Fibroblast of pulmonary artery (primary cell): ENCODE measurements at places on chromosomes 11 and 22.

DNA sequence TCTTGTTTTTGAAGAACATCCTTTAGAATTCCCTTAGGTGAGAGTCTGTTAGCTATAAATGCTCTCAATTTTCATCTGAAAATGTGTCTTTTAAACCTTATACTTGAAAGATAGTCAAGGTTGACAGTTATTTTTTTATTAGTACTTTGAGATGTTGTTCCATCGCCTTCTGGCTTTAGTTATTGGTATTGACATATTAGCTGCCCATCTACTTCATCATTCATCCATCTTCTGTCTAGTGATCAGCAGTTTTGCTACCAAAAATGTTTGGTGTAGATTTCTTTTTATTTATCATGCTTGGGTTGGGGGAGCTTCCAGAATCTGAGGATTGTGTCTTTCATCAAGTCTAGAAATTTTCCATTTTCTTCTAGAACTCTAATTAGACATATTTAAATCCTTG, 3.3 kb upstream of the CD6 start:
- no peak for DNase-seq

- no peak for DNase-seq
These were observed 15.0 kb upstream of the RHOD start for GRCh38 chr11:67041602-67042001.

DNA sequence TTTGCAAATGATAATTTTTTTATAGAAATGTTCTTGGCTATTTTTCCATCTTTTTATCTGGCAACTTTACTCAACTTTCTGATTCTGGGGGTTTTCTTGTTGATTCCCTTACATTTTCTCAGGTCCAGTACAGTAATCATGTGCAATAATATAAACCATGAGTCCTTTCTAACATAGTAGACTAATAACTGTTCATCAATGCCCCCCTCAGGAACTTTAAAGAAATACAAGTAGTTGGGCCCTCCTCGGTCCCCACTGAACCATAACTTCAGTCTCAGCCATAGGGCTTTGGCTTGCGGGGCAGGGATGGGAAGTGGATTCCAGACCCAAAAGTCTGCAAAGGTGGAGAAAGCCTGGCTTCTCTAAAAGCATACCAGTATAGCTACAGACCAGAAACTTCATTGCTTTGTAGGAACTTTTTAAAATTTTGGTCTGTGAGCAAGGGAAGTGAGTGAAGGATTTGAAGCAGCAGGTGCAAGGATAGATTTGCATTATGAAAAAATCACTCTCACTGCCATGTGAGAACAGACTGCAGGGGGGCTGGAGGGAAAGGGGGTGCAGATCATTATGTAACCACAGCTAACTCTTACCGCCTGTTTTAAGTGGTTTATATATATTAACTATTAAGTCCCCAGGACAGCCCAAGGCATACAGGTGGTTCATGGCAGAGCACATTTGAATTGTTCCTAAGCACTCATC, 10.4 kb upstream of the TUB start:
- peak; percentile 62 for DNase-seq

- DNase-seq = no peak
These were observed 7.0 kb downstream of the CD3E start for GRCh38 chr11:118311518-118311917.

DNA sequence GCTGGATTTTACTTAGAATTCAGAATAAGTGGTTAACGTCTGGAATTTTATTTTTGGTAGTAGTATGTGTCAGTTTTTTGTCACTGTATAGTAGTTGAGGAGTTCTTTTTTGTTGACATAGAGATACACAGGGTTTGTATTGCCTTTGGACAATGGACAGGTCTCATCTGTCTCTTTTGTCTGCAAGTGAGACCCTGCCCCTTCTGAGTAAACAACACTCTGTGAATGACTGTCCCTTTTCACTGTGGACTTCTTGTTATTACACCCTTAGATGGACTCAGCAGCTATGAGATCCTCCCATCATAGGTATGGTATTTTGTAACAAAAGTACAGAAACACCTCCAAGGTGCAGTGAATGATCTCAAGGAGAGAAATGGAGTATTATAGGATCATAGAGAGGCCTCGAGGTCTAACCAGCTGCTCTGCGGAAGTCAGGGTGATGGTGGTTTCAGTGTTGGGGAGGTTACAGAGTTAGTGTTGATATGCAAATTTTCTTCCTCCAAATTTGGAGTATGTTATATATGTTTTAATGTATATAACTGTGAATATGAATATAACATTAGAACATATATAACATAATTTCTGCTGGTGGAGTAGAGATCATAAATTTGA, 7.8 kb downstream of the PPP6R3 start:
- no peak for DNase-seq

DNA sequence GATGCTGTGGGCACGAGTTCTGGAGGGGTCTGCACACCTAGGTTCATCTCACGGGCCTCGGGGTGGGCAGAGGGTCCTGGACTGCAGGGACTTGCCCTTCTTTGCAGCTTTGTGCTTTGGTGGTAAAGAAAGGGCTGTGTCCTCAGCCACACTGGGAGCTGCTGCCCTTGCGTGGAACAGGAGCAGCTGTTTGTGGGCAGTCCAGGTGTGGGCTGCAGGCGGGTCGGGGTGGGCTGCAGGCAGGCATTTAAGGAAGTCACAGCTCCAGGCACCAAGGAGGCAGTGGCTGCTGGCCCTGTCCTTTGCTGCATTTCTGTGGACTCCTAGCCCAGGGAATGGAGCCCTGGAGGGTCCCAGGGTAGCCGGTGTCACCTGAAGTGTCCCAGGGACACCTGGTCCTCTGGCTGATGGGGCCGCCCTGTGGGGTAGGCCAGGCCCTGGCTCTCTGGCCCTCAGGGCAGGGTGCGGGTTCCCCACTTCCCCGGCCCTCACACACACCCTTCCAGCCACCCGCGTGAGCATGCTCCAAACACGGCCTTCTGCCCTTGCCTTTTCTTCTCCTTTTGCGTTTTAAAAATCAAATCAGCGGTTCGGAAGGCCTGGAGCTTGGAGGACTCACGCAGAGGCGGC, 1240.3 kb downstream of the BRD1 start:
- DNase-seq = no peak

DNA sequence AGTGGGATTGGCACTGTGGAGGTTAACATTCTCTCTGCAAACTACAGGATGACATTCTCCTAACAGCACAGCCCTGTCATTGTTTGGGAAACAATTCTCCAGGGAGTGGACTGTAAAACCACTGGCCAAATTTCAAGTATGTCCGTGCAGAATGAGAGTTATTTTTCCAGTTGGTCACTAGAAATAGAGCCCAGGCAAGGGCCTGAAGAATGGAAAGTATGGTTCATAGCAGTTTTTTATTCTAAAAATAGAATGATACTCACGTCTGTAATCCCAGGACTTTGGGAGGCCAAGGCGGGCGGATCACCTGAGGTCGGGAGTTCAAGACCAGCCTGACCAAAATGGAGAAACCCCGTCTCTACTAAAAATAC, 39.0 kb upstream of the CD44 start:
- peak; percentile 88 for DNase-seq

- DNase-seq = no peak
These were observed 33.6 kb downstream of the OSBP start for GRCh38 chr11:59582006-59582405.

DNA sequence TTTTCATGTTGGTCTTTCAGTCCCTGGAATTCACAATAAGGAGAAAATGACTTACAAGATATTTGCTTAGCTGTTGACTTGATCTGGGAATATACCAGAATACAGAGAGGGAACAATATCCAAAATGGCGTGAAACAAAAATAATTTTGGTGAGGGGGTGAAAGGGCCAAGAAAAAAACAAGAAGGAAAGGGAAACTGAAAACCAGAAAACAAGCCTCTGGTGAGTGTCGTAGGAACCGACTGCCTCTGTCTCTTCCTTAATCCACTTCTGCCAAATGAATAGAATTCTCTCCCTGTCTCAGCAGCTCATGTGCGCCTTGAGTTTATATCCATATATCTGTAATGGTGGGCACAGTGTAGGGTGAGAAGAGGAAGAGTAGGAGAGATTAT, 367.6 kb downstream of the ETS1 start:
- no peak for DNase-seq

- DNase-seq = peak; percentile 34
These were observed 24.0 kb downstream of the SLCO2B1 start for GRCh38 chr11:75174781-75175370.

- peak; percentile 68 for DNase-seq
These were observed 26.6 kb downstream of the SC5D start for GRCh38 chr11:121318848-121319834.

- no peak for DNase-seq
These were observed 249.1 kb downstream of the MIAT start for GRCh38 chr22:26906464-26906863.

DNA sequence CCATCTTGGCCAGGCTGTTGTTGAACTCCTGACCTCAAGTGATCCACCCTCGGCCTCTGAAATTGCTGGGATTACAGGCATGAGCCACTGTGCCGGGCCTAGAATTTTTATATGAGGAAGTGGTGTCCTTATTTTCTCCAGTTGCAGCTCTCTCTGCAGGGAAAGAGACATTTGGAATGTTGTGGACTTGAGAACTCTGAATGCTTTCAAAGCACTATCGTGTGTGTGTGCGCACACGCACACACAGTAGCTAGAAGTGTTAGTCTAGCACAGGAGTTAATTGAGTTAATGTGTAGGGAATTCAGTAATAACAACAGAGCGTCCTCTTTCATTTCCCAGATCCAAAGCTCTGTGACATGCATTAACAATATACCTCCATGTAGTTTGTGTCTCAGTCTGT, 164.0 kb upstream of the RASSF10 start:
- DNase-seq = no peak

GRCh38 chr11:80838153-80838552, 1397.3 kb upstream of the TENM4 start:
- no peak for DNase-seq

DNA sequence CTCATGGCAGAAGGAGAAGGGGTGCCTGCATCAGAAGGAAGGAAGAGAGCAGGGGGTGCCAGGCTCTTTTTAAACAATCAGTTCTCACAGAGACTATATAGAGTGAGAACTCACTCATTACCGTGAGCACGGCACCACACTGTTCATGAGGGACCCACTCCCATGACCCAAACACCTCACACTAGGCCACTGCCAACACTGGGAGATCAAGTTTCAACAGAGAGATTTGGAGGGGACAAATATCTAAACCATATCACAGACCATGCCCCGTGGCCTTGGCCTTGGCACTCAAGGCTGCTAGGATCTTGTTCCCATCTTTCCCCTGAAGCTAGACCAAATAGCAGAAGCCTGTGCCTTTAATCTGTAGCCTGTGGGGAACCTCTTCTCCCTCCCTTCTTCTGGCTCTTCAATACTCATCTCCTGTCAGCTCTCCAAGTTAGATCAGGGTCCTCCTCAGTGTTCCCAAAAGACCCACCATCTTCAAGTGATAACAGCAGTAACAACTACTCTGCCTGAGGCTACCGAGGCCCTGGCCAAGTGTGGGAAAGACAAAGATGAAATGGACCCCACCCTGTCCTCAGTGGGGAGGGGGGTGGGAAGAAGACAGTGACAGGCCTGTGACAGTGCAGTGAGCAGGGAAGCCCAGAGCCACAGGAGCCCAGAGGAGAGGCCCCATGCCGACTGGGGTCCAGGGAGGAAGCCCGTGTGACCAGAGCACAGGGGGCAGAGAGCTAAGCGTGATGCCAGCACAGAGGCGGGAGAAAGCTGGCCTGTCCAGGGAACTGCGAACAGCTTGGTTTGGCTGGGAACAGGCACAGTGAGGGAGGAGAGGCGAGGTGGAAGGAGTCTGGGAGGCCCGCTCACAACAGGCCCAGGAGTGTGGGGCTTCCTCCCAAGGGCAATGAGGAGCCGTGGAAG, 72.6 kb downstream of the MYO7A start:
- no peak for DNase-seq

DNA sequence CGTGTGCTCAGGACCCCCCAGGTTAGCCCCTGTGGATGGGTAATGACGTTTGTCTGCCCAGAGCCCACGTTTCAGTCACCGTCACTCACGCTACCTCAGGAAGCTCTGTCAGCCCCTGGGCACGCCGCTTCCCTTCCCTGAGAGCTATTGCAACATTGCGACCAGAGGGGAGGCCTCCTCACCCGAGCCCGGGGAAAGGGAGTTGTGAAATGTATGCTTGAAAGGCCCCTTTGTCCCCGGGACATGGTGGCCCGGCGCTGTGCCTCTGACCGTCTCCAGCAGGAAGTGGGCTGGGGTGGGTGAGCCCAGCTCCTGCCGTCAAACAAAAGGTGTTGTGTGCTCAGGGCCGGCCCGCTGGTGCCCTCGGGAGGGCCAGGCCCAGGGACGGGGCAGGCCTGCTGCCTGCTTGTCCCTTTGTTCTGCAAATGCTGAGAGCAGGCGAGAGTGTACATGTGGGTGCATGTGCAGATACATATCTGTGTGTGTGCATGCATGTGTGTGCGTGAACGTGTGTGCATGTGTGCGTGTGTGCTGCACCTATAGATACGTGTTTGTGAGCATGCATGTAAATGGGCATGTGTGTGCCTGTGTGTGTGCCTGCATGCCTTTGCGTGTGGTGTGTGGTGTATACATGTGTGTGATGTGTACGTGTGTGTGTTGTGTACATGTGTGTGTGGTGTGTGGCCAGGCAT, 1125.0 kb downstream of the BRD1 start:
- DNase-seq = no peak

DNA sequence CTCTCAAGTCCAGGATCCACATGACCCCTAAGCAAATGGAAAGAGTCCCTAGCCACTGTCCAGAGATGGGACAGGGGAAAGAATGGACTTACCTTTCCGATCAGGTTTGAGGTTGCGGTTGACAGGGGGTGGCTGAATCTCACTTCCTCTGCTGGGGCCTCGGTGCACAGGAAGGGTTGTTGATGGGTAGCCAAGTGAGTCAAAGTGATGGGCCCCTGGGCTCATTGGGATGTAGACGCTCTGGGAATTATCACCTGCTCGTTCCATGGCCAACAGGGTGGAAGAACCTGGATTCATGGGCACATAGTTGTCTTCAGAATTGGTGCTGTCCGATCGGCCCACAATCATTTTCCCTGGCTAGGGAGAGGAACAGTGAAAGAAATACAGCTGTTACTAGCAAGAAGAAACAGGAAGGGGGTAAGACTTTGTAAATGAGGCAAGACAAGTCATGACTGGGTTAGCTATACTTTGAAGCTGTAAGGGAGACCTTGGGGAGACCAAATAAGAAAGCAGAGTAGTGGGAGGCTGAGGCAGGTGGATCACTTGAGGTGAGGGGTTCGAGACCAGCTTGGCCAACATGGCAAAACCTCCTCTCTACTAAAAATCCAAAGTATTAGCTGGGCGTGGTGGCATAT, 34.7 kb downstream of the USP35 start:
- DNase-seq = no peak
